H7 (cell line): ENCODE measurements at places on chromosomes 4 and X. TPM values are rescaled to one million over a fixed set of nuclear protein-coding genes. Genes with fewer than 3 reads are reported as not detected.

GRCh38 chrX:22147214-22147613 is 115.1 kb downstream of the PHEX start:
- DNase-seq: no peak

- peak; percentile 36 for DNase-seq
Measured at GRCh38 chr4:17033768-17034181, 135.3 kb upstream of the LDB2 start.

DNA sequence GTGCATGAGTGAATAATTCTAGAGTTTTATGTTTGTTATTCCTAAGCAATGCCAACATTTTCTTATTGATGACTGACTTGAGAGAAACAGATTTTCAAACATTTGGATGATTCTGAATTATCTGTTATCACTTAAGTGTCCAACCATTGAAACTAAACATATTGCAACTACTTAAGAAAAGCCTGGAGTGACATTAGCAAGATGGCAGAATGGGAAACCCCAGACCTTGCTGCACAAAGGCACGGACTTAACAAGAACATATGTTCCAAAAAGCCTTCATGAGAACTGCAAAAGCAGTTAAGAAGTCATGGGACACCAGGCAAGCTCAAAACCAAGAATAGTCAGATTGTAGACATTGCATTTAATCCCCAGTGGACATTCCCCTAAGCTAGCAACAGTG is 215.1 kb downstream of the DCHS2 start:
- DNase-seq: no peak

DNA sequence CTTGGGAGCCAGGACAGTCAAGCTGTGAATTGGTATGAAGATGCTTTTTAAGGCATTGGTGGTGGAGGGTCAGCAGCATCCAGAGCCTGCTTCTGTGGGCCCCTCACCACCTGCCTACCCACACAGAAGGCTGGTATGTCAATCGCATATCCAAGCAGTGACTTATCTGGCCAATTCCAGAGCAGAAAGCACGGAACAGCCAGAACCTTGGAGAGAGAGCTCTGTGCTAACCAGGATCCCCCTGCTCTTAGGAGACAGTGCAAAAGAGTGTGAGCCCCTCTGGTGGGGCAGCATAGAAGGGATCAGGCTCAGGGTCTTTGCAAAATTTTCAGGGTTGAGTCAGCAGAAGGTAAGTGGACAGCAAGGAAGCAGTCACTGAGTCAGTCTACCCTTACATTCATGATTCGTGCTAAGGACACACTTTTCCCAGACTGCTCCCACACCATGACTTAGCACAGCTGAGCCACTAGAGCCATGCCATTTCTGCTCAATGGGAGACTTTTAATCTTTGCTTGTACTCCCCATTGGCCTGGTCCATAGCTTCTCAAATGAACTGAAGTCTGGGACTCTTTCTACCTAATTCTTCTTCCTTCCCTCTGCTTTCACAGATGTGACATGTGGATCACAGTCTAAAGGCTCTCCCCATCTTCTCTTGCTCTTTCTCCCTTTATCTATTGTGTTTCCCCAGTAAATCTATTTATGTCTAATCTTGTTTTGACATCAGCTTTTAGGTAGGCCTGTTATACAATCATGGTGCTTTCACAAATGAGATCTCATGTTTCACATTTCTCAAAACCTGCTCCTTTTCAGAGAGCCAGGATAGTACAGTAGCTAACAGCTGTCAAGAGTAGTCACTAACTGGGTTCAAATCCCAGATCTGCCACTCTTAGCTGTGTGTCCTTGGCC is 20.0 kb downstream of the MORF4L2 start:
- DNase-seq: no peak

GRCh38 chr4:2334826-2335728 is 73.2 kb upstream of the MXD4 start:
- peak; percentile 67 for DNase-seq

KCTD8 gene
- total RNA-seq: 1.00 and 1.4 TPM in 2 replicates

PKD2 gene
- total RNA-seq: 16.6 and 19.4 TPM in 2 replicates

MGARP gene
- total RNA-seq: 0.21 and 2.0 TPM in 2 replicates

DNA sequence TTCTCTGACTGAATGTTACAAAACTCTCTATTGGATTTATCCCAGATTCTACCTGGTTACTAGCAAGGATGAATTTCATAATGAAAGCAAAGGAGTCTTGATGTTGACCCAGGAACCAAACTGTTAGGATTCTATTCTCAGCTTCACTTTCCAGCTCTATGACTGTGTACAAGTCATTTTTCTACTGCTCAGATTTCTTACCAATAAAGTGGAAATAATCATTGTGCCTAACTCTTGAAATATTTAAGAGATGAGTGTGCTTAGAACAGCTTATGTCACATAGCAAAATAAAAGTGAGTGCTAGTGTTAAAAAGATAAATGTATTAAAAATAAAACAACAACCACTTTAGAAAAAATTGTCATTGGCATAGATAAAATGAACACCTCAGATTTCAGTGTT is 45.6 kb downstream of the EPHA5 start:
- no peak for DNase-seq

GRCh38 chr4:70992391-70992881 is 1.0 kb upstream of the DCK start:
- peak; percentile 33 for DNase-seq

GRCh38 chr4:20735931-20736330 is 35.7 kb downstream of the PACRGL start:
- no peak for DNase-seq

DNA sequence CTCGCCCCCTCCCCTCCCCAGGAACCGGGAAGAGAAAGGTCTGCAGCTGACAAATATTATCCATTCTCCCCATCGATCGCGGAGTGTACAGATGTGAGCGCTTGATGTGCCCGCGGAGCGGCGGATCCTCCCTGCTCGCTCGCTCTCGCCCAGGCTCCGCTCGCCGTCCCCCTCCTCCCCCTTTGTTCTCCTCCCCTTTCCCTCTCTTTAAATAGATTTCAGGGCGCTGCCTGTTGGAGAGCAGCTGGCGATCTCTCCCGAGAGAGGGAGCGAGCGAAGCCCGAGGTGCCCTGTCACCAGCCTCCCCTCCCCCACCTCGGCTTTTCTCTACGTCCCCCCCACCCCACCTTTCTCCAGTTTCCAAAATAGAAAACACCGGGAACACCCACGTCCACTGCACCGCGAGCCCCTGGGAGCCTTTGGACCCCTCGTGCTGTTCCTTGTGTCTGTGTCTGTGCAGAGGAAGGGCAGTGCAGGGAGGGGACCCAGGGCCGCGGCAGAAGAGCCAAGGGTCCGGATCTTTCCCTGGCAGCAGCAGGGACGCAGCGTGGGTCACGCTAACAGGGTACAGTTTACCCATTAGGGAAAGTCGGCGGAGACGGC is 56.6 kb upstream of the BCOR start:
- peak; percentile 93 for DNase-seq

CT55 gene
- total RNA-seq: 0.10 TPM in 1 of 2 replicates, not detected in the other

MAGEA1 gene
- total RNA-seq: not detected in 2 replicates

GRCh38 chr4:138200236-138200590 is 41.9 kb downstream of the SLC7A11 start:
- no peak for DNase-seq

DNA sequence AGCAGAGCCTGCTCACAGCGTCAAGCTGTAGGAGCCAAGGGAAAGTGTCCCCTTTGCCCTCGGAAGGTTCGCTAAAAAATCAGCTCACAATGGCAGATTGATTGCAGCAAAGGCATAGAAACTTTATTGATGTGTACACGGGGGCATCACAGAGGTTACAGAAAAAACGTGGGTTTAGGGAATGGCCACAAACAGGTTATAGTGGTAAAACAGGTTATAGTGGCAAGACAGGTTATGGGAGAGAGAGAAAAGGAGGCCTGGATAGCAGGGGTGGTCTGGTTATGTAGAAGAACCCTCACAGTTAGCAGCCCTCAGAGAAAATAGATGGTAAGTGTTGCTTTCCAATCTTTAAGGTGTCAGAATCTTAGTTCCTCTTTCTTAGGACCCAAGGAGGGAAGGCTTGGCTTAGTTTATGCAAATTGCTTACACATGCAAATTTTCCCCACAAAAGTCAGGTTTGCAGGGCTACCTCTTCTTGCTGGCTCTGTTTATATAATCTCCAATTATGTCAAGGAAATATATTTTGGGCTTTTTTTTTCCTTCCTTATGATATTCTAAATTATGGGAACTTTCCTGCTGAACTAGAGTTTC is 113.7 kb downstream of the BMP15 start:
- DNase-seq: peak; percentile 5

DNA sequence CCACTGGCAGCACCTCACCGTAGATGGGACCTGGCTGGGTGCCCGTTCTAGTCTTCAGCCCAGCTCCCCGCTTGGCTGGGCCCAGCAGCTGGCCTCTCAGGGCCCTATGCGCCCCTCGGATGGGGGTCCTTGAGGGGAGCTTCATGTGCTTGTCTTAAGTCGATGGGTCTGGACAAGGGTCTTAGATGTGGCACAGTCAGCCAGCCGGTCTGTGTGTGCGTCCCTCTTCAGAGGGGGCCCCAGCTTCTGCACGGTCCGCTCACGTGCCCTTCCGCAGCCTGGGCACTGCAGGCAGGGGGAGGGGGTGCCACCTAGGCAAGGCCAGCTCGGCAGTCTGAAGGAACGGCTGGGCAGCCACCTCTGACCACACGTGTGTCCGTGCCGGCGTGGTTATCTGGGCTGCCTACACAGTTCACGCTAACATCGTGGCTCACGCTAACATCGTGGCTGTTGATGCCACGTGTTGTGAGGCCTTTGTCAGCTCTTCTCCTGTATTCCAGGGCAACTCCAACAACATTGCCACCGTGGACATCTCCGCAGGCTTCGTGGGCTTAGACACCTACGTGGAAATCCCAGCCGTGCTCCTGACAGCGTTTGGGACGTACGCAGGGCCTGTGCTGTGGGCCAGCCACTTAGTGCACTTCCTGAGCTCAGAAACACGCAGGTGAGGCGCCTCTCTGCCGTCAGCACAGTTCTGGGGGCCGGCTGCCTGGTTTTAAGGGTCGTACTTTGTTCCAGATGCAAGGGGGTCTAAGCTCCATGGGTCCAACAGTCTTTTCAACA is 34.5 kb downstream of the PIGG start:
- no peak for DNase-seq

GRCh38 chrX:22025751-22026150 is 6.4 kb upstream of the PHEX start:
- no peak for DNase-seq

GUCY1B1 gene
- total RNA-seq: 3.3 and 5.1 TPM in 2 replicates

CFAP299 gene
- not detected in 2 replicates for total RNA-seq

PLS3 gene
- total RNA-seq: 285 and 367 TPM in 2 replicates

GRCh38 chr4:11496351-11496829 is 67.7 kb upstream of the HS3ST1 start:
- no peak for DNase-seq

- DNase-seq: no peak
Measured at GRCh38 chr4:185886832-185887524, 75.0 kb upstream of the SORBS2 start.

DNA sequence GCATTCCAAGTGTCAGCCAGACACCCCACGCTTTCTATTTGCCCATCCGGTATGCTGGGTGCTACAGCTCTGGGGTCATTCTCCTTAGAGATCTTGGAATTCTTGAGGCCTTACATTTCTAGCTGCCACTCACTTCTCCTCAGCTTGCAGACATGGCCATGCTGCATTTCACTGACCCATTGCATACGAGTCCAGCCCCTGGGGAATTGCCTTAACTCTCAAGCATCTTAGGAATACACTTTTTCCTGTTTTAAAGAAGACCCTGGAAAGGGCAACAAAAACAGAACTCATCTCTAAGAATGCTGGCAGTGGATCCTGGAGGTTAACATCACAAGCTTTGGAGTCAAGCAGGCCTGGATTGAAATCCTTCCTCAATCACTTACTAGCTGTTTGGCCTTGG is 122.0 kb upstream of the LNX1 start:
- no peak for DNase-seq

DNA sequence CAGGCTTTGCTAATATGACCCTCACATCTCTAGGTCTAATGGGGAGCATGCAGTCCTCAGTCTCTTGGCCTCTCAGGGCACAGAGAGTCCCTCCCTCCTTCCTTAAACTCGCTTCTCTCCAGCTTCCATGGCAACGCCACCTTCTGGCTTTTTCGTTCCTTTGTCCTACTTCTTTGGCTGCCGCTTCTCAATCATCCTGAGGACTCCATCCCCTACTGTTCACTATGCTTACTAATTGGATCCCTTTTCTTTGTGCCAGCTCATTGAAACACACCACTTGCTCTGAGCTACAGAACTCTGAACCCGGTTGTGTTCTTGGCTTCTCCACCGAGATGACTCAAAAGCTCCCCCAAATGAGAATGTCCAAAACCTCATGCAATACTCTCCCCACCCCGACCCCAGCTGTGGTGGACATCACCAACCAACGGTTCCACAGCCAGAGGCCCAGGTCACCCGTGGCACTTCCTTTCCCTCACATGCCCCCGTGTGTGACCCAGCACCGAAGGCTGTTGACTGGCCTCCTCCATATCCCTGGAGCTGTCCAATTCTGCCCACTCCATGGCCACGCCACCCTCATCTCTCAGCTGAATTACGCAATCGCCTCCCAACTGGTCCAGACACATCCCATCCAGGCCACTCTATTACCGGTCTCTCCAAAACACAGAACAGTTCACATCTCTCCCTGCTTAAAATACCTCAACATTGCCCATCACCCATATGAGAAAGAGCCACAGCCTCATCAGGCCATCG is 34.7 kb downstream of the CRMP1 start:
- no peak for DNase-seq

MAGEC2 gene
- total RNA-seq: not detected in 2 replicates

GRCh38 chr4:60923075-60923474 is 277.1 kb upstream of the ADGRL3 start:
- DNase-seq: no peak

VBP1 gene
- 73.6 and 89.6 TPM in 2 replicates for total RNA-seq

SCRG1 gene
- not detected in 2 replicates for total RNA-seq

DNA sequence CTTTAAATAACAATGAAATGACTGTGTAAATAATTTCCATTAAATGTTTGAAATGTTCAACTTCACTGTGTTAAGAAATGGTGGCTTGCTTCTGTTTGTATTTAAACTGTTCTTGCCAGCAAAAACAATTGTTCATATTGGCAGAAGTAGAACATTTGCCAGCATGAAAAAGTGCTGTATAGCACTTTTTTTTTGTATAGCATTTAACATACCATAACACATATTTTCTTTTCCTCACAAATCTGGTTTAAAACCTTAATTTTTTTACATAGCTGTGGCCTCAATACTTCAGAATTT is 94.1 kb downstream of the COX18 start:
- no peak for DNase-seq

LRRC66 gene
- total RNA-seq: 0.10 and 0.15 TPM in 2 replicates

DNA sequence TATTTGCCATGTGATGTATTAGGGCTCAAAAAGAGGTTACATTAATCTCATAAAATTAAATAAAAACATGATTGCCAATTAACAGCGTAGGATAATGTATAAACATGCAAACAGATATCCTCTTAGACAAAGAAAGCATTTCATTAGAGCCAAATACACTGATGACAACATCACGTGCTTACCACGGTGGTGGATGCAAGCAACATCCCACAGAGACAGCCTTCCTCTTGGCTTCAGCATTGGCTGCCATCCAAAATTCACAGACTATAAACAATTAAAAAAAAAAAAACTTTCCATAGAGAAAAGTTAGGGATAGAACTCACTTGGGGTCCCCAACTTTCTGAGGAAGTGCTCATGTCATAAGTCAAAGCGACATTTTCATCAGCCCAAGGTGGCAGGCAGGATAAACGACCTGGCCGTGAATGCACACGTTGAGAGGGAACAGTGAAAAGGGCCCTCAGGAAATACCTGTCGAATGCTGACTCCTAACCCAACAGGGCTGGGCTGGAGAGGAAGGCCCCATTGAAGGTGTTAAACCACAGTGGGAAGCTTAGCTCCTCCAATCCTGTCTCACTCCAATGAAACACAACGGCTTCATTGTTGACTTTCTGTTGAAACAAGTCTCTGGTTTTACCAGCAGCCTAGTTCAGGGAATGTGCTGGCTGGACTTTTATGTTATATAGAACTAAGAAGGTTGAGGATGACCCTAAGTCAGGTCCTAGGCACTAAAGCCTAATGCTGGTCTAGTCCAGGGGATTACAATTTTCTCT is 48.4 kb downstream of the IDS start:
- DNase-seq: no peak

GABRE gene
- total RNA-seq: 2.8 and 4.4 TPM in 2 replicates
